Stimulated activated effector memory CD8-positive, alpha-beta T cell treated with anti-CD3 and anti-CD28 coated beads, Interleukin-12 subunit alpha, Interleukin-12 subunit beta, amount 100 ng/mL, for 72 hours (primary cell): ENCODE measurements at places on chromosomes 6 and 20.

GRCh38 chr6:84428300-84428907, 201.0 kb upstream of the CEP162 start:
- no peak for DNase-seq

DNA sequence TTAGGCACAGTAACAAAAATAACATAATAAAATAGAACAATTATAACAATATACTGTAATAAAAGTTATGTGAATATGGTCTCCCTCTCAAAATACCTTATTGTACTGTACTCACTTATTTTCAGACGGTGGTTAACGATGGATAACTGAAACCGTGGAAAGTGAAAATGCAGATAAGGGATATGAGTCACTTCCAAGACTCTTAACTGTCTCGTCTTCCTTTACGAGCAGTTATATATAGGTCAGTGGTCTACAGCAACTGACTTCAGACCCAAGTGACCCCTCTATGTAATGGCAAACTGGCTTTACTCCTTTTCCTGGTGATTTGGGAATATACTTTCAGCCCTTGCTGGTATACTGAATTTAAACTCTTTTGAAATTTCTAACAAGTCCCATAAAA, 261.4 kb downstream of the SLC35F1 start:
- DNase-seq = no peak

DNA sequence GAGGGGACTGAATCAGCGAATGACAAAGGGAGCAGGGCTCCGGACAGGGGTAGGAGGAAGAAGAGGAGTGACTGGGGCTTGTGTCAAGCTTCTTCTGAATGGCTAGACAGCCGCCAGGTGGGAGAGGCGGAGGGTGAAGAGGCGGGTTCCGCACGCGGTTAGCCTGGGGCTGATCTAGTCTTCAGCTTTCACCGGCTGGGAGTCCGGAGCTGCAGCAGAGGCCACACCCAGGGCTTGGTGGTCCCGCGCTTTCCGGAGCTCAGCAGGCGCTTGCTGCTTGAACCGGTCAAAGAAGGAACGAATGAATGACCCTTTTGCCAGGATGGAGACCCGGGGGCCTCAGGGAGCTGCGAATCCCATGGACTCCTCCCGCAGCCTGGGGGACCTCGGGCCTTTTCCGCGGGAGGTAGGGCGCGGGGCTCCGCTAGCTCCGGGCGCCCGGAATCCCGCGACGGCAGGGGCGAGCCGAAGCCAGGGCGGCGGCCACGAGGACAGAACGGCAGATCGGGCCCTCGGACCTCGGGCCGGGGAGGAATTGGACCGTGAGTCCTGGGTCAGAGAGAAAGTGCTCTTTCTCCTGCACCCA, at the start of gene C6orf141:
TSS of gene C6orf141 (plus strand) at position 177 of the 586 bp plus-strand sequence. CDS start at position 302, 125 bp downstream.
- DNase-seq = no peak

DNA sequence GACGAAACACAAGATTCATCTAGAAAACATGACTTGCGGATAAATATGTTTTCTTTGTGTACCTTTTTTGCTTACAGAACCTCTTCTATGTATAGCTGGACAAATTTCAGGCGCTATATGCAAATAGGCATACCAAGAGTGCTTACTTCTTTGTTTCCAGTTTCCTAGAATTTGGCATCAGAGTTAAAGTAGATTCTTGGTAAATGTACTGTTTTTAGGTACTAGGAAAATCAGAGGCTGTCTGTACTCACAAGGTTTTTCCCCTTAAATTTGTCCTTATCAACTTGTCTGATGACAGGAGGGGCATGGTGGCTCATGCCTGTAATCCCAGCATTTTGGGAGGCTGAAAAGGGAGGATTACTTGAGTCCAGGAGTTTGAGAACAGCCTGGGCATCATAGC, 124.9 kb upstream of the TMEM170B start:
- DNase-seq = no peak
